ENCODE measurements at places on chromosomes 3 and 15. TPM values are rescaled to one million over a fixed set of nuclear protein-coding genes. Genes with fewer than 3 reads are reported as not detected.

Gene C2CD4A
- not detected for total RNA-seq

Gene GAP43
- 167 TPM for total RNA-seq

Gene WDR5B
- 8.8 TPM for total RNA-seq

Gene CD86
- total RNA-seq, result 0.94 TPM

Gene AP4E1
- total RNA-seq, result 16.3 TPM

Gene CLDN18
- total RNA-seq, result not detected

Gene FEZF2
- 19.1 TPM for total RNA-seq

Gene ZIC1
- 5.9 TPM for total RNA-seq

Gene PRR23A
- not detected for total RNA-seq

Gene GPR62
- total RNA-seq, result 0.31 TPM

Gene SPESP1
- 2.5 TPM for total RNA-seq

Gene PDZRN3
- total RNA-seq, result 96.4 TPM

Gene ANKUB1
- 0.63 TPM for total RNA-seq

Gene ZPLD1
- not detected for total RNA-seq

Gene KLHL40
- not detected for total RNA-seq

Gene SLC24A5
- not detected for total RNA-seq

Gene FANCD2OS
- total RNA-seq, result not detected

Gene IL20RB
- 1.3 TPM for total RNA-seq

Gene GOLGA8T
- total RNA-seq, result 0.31 TPM

Gene IL17RE
- 0.31 TPM for total RNA-seq

Gene NEK10
- total RNA-seq, result 42.9 TPM

Gene TGM4
- total RNA-seq, result not detected

All from parietal lobe (tissue), 2 donors.